ENCODE measurements at places on chromosomes 16 and 17. TPM values are rescaled to one million over a fixed set of nuclear protein-coding genes. Genes with fewer than 3 reads are reported as not detected.
A peak's percentile ranks its signal among the peaks of the same experiment; 100 is the strongest.

- peaks cover 9% of the 10 kb centered on the region for H3K36me3 ChIP-seq
- H3K27me3 ChIP-seq = no peaks in the 10 kb centered on the region
- peak; percentile 67 for DNase-seq
- H3K4me3 ChIP-seq = no peak overlapping the region
- peaks cover 10% of the 10 kb centered on the region for H3K4me1 ChIP-seq
Observed at GRCh38 chr16:85673529-85674417, 15.0 kb downstream of the GINS2 start.

DNA sequence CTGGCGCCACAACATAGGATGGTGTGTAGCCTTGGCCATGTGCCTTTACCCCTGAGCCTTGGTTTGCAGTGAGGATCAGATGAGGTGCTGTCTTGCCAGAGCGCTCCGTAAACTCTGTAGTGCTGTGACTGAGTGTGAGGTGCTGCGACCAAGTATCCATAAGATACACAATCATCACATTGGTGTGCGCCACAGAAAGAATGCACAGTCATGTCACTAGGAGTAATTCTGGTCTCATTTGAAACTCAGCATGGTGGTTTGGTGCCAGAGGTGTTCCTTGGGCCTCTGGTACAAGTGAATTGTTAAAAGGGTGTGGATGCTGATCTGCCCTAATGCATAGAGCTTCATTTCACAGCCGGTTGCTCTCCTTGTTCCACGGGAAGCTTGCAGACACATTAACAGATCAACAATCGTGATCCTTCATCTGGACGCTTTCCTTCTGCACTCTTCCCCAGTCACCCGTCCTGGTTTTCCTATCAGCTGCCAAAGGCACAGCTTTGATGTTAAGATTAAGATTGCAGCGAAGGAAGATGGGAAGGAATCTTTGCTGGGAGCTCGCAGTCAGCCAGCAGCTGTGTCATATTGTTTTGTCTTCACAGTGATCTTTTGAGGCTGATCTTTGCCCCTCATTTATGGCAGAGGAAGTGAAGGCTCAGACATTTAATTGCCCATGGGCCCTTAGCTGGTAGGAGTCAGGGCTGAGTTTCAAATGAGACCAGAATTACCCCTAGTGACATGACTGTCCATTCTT, 79.1 kb downstream of the KSR1 start:
- H3K27me3 ChIP-seq = no peaks in the 10 kb centered on the region
- peaks cover 25% of the 10 kb centered on the region for H3K4me1 ChIP-seq
- peak; percentile 70 for DNase-seq
- no peaks in the 10 kb centered on the region for H3K36me3 ChIP-seq
- no peak overlapping the region for H3K4me3 ChIP-seq
- peak overlapping the region; percentile 35 for H3K27ac ChIP-seq

DNA sequence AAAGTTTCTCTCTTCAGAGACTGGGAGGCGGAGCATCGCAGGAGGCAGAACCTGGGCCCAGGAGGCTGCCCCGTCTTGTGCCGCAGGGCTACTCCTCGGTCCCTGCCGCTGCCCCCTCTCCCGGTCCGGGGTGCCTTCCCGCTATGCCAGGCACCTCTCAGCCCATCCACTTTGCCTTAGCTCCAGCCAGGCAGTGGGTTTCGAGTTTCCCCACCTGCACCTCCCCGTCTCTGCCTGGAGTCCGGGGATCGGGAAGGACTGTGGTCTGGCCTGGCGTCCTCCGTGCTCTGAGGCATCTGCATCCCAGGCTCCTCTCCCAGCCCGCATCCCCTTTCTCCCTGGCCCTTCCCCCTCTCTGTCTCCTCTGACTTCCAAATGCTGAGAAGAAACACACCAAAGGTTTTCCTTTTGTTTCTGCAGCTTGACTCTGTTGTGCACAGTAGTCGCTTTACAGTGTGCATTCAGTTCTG, 26.8 kb upstream of the PIK3R6 start:
- H3K36me3 ChIP-seq = no peaks in the 10 kb centered on the region
- H3K4me3 ChIP-seq = no peak overlapping the region
- no peak for DNase-seq
- H3K4me1 ChIP-seq = no peaks in the 10 kb centered on the region
- H3K27me3 ChIP-seq = no peaks in the 10 kb centered on the region
- no peak overlapping the region for H3K27ac ChIP-seq

- no peaks in the 10 kb centered on the region for H3K36me3 ChIP-seq
- no peak overlapping the region for H3K4me3 ChIP-seq
- H3K27ac ChIP-seq = no peak overlapping the region
- DNase-seq = no peak
Observed at GRCh38 chr17:55833306-55833705, 82.5 kb downstream of the PCTP start.

DNA sequence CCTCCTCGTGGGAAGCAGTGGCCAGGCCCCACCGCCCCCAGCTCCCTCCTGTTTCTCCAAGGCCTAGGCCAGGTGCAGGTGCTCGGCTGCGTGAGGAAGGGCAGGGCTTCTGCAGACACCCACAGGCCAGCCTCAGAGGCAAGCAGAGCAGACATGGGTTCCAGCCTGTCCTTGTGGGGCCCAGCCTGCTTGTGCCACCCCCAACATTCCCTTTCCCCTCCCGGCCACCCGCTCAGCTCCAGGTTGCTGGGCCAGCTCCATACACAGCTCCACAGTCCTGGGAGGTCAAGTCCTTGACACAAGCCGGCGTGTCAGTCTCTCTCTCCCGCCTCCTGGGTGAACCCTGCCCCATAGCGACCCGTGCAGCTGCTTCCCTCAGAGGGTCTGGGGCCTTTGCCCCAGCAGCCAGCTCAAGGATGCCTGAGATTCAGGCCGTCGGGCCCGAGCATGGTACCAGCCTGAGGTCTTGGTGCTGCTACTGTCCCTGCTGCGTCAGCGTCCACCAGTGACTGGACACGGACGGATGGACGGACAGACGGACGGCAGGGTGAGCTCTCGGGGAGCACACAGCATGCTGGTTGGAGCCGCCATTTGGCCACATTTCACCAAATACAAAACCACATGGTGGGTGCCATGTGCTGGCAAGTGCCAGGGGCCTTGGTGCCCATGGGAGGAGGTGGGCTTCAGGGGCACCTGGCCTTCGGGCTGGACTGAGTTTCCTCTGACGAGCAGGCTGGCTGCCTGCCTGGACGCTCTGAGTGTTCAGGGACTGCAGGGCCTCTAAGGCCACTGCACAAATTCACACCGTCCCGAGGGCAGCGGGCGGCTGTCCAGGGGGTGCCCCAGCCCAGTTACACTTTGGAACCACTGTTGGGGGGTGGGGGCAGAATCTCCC, 8.0 kb downstream of the SECTM1 start:
- H3K36me3 ChIP-seq = no peaks in the 10 kb centered on the region
- H3K27ac ChIP-seq = no peak overlapping the region
- peaks cover 7% of the 10 kb centered on the region for H3K4me1 ChIP-seq
- H3K27me3 ChIP-seq = no peaks in the 10 kb centered on the region
- no peak for DNase-seq

DNA sequence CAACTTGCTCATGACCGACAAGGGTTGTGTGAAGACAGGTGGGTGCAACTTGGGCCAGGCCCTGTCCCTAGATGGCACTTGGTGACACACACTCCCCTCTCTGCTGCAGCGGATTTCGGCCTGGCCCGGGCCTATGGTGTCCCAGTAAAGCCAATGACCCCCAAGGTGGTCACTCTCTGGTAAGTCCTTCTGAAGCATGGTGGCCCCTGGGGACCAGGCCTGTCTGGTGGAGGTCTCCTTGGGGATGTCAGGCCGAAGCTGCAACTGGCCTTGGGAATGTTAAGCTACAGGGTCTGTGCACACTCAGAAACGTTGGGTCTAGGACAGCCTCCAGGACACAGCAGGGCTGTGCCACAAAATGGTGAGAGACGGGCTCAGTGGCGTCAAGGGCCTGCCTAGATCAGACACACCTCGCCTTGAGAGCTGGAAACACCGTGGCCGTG, 6.8 kb downstream of the CDK10 start:
- no peak for DNase-seq
- H3K36me3 ChIP-seq = peaks cover 47% of the 10 kb centered on the region

DNA sequence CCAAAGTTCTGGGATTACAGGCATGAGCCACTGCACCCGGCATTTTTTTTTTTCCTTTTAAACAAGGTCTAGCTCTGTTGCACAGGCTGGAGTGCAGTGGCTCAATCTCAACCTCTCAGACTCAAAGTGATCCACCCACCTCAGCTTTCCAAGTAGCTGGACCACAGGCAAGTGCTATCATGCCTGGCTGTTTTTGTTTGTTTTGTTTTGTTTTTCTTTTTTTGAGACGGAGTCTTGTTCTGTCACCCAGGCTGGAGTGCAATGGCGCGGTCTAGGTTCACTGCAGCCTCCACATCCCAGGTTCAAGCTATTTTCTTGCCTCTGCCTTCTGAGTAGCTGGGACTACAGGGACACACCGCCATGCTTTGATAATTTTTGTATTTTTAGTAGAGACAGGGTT, 19.1 kb upstream of the ZC3H7A start:
- H3K36me3 ChIP-seq = no peaks in the 10 kb centered on the region
- H3K4me3 ChIP-seq = no peak overlapping the region
- no peak for DNase-seq
- no peaks in the 10 kb centered on the region for H3K27me3 ChIP-seq

- H3K36me3 ChIP-seq = no peaks in the 10 kb centered on the region
- H3K4me3 ChIP-seq = peak overlapping the region; percentile 52
- peaks cover 3% of the 10 kb centered on the region for H3K4me1 ChIP-seq
Observed at GRCh38 chr17:488993-489757, 136.6 kb upstream of the RPH3AL start.

DNA sequence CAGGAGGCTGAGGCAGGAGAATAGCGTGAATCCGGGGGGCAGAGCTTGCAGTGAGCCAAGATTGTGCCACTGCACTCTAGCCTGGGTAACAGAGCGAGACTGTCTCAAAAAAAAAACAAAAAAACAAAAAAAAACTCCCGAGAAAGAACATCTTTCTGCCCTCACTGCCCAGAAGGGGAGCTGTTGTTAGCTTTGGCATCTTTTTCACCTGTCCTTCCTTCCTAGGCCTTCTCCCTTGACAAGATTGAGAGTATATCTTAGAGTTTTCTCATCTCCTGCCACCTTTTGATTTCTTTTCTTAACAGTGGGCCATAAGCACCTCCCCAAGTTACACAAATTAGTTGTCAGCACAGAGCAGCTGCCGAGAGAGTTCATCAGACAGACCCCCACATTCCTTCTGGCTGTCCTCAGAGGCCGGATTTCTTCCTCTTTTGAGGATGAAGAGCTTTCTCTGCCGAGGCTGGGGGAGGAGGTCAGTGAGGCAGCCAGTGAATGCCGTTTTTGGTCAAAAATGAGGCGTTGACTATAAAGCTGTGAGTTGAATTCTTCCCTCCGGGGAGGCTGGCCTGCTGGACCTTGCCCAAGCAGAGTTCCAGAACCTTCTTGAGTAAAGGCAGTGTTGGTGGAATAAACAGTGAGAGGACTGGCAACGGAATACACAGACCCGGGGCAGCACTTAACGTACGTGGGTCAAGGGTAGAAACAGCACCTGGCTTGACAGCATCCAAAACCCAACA, 127.0 kb downstream of the ABCC6 start:
- peak; percentile 80 for DNase-seq
- no peak overlapping the region for H3K4me3 ChIP-seq
- H3K4me1 ChIP-seq = peaks cover 27% of the 10 kb centered on the region
- peak overlapping the region; percentile 54 for H3K27ac ChIP-seq
- H3K36me3 ChIP-seq = peaks cover 26% of the 10 kb centered on the region
- no peaks in the 10 kb centered on the region for H3K27me3 ChIP-seq

GRCh38 chr17:9575381-9576101, at the start of gene STX8:
TSS of gene STX8 (minus strand) at chr17:9575820. CDS start at chr17:9575808, 12 bp downstream.
- peaks cover 3% of the 10 kb centered on the region for H3K4me1 ChIP-seq
- no peaks in the 10 kb centered on the region for H3K27me3 ChIP-seq
- peak within 1 kb of the TSS; percentile 50 for H3K27ac ChIP-seq
- peak; percentile 92 for DNase-seq
- peak within 1 kb of the TSS; percentile 79 for H3K4me3 ChIP-seq

The POLG2 gene
- total RNA-seq = 24.9 TPM

The PRSS33 gene
- total RNA-seq = not detected

The MMP15 gene
- total RNA-seq = 2.1 TPM

The KIFC3 gene
- 44.9 TPM for total RNA-seq

The MRC2 gene
- 246 TPM for total RNA-seq

The CCL1 gene
- not detected for total RNA-seq

The MARVELD3 gene
- total RNA-seq = not detected

Data from fibroblast of lung (primary cell).